Activated naive CD4-positive, alpha-beta T cell treated with anti-CD3 and anti-CD28 coated beads, Interleukin-2, amount 50 U/mL, for 72 hours (primary cell): ENCODE measurements at places on chromosomes 11 and 22.

DNA sequence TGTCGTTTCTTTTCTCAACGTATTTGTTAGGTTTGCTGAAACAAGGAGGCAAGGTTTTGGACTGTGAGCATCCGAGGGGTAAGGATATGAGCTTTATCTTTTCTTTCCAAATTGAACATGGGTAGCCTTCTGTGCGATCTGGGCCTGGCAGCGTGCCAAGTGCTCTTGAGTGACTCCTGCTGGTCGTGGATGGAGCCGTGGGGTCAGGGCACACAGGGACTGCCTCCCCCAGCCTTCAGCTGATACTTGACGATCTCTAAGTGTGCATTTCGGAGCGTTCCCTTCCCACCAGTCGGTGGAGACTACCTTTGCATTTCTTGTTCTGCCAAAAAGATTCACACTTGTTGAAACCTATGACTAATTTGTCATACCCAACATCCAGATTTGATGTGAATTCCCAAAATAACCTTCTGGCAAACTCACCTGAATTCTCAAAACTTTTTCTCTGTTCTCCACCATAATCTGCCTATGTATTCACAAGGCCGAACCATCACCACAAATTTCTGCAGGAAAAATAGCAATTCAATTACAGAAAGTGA lies 40.1 kb upstream of the CLMP start:
- no peak for DNase-seq

DNA sequence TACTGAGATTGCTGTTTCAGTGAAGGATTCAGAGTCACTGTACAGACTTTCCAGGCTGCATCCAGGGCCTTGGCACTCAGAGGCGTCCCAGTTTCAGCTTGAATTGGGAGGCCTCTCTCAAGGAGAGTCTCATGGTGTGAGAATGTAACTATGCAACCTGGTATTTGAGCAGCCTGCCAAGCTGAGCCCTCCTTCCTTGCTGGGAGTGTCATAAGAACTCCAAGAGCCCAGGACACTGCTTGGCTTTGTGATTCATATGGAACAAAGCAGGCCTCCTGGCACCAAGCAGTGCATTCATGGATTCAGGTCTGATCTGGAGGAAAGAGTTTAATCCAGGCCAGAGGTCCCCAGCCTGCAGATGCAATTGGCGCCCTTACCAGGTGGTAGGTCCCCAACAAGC lies 171.7 kb downstream of the DBX1 start:
- no peak for DNase-seq

DNA sequence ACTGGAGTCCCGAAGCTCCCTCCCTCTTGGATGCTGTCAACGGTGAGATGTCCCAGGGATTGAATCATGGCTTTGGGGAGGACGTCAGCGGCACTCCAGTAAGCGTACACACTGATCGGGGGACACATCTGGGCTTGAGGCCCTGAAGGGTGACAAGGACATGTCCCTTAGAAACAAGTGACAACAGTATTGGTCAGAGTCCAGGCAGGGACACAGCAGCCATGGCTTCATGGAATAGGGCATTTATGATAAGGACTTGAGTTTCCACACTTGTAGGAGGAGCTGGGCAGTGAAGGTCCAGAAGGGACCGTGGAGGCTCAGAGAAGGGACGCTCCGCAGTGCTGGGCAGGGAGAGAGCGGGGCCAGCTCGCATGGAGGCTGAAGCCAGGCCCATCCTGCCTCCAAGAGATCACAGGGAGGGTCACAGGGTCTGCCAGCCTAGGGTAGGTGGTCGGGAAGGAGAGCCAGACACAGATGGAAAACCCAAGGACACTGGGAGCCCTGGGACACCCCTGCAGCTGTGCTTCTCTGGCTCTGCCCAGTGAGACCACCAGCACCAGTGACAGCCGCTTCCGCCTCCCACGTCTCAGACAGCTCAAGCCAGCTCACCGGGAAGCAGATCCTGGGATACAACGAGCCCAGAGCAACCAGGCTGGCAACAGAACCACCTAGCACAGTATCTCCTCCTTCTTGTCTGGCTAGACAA lies 22.9 kb upstream of the RFPL3 start:
- no peak for DNase-seq

- DNase-seq, result no peak
Observed at GRCh38 chr22:29811377-29811776, 26.7 kb downstream of the ASCC2 start.

DNA sequence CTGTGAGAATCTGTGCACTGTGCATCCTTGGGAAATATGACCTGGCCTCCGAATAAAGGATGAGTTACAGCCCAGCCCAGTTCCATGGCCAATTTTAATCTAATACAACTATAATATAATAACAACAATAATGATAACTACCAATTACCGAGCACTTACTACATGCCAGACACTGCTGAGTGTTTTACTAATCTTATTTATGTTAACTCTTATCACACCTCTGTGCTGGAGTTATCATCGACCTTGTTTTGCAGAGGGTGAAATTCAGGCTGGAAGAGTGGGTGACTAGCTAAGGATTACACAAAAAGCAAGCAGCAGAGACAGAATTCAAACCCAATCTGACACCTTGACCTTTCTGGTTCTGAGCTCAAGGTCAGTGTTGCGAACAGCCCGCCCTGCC lies 83.9 kb downstream of the GALNT18 start:
- DNase-seq, result no peak
